ENCODE measurements at places on chromosomes 12 and 14.

DNA sequence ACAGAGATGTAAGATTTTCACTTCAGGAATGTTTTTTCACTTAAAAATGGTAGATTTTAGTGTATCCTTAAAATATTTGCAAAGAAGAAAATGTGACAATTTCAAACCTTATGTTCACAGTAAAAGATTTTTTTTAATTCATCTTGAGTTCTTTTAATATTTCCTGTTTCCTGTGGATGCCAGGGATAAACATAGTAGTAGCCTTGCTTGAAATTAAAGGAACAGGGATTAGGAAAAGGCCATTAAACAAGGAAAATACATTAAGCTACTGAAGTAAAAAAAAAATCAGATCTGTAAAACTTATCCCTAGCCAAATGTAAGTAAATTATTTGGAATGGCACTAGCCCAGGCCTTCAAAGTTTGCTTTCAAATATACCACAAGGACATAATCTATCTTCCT, 138.1 kb upstream of the AEBP2 start:
- no peak for DNase-seq

DNA sequence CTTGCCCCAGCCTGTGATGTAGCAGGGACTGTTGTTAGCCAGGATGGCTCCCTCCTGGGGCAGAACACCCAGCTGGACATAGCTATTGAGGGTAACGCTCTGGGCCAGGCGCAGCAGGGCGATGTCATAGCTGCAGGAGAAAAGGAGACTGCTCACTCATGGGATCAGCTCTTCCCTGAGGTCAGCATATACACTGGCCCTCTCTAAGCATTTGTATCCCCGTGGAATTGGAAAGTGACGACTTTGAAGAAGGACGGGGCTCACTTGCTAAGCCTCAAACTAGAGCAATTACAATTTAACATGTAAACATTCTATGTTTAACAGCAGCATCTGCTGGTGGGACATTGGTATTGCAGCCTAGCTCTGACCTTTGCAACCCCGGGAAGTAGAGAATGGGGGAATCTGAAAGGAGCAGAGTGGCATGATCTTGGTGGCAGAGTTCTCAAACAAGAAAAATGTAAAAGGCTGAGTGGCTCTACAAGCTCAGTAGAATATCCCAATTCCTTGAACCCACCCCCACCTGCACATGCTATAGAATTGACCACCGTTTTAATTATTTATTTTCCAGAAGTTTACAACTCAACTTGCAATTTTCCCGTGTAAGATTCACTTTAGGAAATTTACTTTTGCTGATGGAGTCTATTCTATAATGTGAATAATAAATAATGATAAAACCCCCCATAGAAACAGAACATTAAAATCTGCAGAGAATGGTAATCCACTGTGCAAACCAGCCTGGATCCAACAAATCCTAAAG, 5.0 kb downstream of the CELA1 start:
- peak; percentile 81 for DNase-seq

DNA sequence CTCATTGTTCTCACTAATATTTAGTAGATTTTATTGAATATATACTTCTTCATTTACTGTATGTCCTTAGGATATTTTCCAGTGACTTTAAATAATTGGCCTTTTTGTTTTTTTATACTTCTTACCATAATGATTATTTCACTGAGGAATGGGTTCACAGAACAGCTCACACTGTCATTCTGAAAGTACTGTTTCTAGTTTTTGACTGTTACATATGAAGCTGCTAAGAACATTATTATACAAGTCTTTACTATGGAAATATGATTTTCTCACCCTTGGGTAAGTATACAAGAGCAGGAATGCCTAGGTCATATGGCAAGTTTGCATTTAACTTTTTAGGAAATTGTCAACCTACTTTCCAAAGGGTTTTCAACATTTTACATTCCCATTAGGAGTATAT, 343.1 kb downstream of the CCER1 start:
- DNase-seq, result no peak

GRCh38 chr12:132084621-132085290, 59.4 kb downstream of the DDX51 start:
- DNase-seq, result peak; percentile 26

- DNase-seq, result no peak
Observed at GRCh38 chr14:105805701-105806100, 279.3 kb downstream of the TMEM121 start.
